ENCODE measurements at places on chromosomes 13 and 19. TPM values are rescaled to one million over a fixed set of nuclear protein-coding genes. Genes with fewer than 3 reads are reported as not detected.

DNA sequence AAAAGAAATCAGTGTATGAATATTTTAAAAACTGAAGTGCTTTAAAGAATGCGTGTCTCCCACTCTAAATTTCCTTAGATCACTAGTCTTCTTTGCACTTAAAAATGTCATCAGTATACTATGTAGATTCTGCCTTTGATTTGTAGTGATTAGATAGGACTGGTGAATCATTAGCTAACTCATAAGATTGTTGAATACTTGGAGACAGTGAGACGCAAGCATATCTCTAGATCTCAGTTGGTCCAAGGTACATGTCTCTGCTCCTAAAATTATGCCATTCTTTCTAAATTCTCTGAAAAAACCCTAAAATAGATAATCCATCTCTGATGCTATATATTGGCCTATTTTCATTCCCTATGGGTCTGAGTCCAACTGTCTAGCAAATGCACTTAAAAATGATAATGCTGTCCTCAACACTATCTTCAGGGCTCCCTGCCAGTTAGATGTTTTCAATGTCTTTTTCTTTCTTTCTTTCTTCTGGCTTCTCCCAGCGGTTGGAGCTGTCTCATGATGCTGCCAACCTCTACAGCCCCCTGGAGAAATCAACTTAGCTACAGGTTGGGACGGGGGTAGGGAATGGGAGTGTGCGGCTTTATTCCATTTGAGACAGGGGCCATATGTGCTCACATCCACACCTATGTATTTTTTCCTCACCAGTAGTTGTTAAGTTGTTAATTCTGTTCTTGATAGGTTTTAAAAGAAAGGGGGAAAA is 301.0 kb downstream of the NDFIP2 start:
- DNase-seq, result no peak

ZNF146 gene
- 161 TPM for polyA plus RNA-seq

- DNase-seq, result no peak
These were observed 19.0 kb downstream of the KCTD15 start for GRCh38 chr19:33815380-33816340.

LGALS14 gene
- not detected for polyA plus RNA-seq

PLPPR2 gene
- 10.2 TPM for polyA plus RNA-seq

GRCh38 chr13:22489771-22490170 is 691.0 kb upstream of the SGCG start:
- DNase-seq, result no peak

- no peak for DNase-seq
These were observed 543 bp downstream of the PSMC4 start for GRCh38 chr19:39971380-39972035.

CLDN10 gene
- 124 TPM for polyA plus RNA-seq

NKG7 gene
- 0.90 TPM for polyA plus RNA-seq

GRCh38 chr19:45211751-45212381 is 33.3 kb downstream of the BLOC1S3 start:
- DNase-seq, result no peak

DNA sequence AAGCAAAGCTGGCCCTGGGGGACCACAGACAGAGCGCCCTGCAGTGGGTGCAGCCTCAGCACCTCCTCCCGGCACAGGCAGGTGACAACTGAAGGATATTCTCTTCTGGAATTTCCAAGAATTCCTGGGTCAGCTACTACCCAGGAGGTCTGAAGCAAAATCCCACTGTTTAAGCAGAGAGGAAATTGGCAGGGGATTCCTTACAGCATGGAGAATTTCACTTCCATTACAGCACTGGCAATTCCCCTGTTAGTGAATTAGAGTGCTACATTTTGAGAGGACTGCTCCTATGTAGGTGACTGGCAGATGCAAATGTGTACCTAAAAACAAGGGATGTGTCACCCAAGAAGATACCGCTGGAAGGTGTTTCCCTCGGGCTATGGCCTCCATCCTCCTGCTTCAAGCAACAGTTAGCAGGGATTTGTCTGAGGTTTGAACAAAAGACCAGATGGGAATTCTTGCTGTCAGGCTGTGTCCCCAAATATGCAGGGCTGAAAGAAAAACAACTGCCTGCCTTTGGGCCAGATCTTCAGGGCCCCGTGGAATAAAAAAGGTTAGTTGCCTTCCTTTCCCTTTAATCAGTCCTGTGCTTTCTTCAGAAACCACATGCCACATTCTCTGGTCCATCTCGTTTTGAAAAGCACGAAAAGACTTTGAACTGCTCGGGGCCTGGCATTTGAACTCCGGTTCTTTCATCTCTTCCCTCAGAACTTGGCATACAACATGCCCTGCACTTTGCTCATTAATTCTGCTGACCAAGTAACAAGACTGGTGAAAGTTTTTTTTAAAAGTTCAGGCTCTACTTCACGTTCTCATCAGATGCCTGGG is 296.4 kb downstream of the DNAJC15 start:
- DNase-seq, result no peak

GRCh38 chr19:17829855-17830566 is 8.7 kb upstream of the INSL3 start:
- DNase-seq, result no peak

DNA sequence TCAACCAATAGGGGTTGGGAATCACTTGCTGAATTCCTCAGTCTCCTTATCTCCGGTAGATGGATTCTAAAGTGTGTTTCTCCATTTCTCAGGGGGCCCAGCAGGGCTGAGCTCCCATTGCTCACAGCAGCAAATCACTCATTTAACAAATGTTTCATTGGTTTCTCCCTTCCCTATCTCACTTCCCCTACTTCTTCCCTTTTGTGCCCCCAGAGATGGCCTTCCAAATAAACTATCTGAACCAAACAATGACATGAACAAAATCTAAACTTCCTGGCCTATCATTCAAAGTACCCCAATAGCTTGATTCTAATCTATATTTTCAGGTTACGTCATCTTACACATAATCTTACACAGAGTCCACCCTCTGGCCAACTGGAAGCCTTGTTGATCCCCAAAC is 60.4 kb downstream of the DLEU7 start:
- DNase-seq, result no peak

DNA sequence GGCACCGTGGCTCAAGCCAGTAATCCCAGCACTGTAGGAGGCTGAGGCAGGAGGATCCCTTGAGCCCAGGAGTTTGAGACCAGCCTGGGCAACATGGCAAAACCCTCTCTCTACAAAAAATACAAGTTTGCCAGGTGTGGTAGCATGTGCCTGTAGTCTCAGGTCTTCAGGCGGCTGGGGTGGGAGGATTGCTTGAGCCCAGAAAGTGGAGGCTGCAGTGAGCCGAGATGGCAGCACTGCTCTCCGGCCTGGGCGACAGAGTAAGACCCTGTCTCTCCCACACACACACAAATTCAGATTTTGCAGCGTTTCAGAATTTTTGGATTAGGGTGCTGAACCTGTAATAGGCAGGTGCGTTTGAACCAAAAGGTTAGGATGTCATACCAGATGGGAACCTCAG is 2.2 kb downstream of the RPS11 start:
- no peak for DNase-seq

GRCh38 chr13:76874479-76874878 is 11.7 kb downstream of the KCTD12 start:
- DNase-seq, result no peak

TRIM13 gene
- polyA plus RNA-seq, result 47.8 TPM

Measured in left renal cortex interstitium (tissue), 4 donors.